Left cardiac atrium (tissue), 4 donors: ENCODE measurements at places on chromosomes 6 and 20. TPM values are rescaled to one million over a fixed set of nuclear protein-coding genes. Genes with fewer than 3 reads are reported as not detected.

GRCh38 chr20:10105046-10105445 lies 70.3 kb downstream of the ANKEF1 start:
- DNase-seq = no peak

GRCh38 chr6:98838032-98838431 lies 3.7 kb downstream of the POU3F2 start:
- DNase-seq = no peak

Gene ATAT1
- 2.7 TPM for total RNA-seq

Gene B3GAT2
- not detected for total RNA-seq
